ENCODE measurements at places on chromosomes 7 and 10. TPM values are rescaled to one million over a fixed set of nuclear protein-coding genes. Genes with fewer than 3 reads are reported as not detected.

DNA sequence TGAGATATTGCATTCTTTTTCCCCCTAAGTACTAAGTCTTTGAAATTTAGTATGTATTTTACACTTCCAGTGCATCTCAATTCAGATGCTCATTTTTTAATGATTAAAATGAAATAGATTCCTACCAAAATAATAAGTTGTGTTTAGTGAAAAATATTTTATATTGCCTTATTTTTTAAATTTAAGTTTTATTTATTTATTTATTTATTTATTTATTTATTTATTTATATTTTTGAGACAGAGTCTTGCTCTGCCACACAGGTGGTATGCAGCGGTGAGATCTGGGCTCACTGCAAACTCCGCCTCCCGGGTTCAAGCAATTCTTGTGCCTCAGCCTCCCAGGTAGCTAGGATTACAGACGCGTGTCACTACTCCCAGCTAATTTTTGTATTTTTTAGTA, 95.5 kb downstream of the RPS24 start:
- H3K36me3 ChIP-seq, result no peaks in the 10 kb centered on the region
- H3K4me3 ChIP-seq, result no peak overlapping the region
- H3K27ac ChIP-seq, result no peak overlapping the region
- DNase-seq, result no peak

GRCh38 chr7:159097661-159098423, 46.8 kb downstream of the VIPR2 start:
- H3K36me3 ChIP-seq, result no peaks in the 10 kb centered on the region
- DNase-seq, result peak; percentile 16
- no peaks in the 10 kb centered on the region for H3K27me3 ChIP-seq
- no peak overlapping the region for H3K27ac ChIP-seq

DNA sequence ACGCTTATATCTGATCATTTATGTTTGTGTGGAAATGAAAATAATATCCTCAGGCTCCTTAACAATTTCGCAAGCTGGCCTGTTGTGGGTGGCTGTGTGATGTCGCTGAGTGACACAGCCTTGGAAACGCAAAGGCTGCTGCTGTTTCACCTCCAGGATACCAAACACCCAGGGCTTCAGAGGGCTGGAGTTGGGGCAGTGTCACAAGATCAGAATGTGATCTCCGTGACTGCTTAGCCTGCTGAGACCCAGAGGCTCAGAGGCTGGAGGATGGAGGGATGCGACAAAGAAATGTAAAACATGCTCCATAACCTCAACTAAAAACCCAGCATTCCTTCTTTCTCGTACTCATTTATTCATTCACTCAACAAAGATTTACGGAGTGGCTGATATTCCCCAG, 37.2 kb upstream of the BMPER start:
- H3K27ac ChIP-seq, result no peak overlapping the region
- no peak overlapping the region for H3K4me3 ChIP-seq
- no peaks in the 10 kb centered on the region for H3K4me1 ChIP-seq

DNA sequence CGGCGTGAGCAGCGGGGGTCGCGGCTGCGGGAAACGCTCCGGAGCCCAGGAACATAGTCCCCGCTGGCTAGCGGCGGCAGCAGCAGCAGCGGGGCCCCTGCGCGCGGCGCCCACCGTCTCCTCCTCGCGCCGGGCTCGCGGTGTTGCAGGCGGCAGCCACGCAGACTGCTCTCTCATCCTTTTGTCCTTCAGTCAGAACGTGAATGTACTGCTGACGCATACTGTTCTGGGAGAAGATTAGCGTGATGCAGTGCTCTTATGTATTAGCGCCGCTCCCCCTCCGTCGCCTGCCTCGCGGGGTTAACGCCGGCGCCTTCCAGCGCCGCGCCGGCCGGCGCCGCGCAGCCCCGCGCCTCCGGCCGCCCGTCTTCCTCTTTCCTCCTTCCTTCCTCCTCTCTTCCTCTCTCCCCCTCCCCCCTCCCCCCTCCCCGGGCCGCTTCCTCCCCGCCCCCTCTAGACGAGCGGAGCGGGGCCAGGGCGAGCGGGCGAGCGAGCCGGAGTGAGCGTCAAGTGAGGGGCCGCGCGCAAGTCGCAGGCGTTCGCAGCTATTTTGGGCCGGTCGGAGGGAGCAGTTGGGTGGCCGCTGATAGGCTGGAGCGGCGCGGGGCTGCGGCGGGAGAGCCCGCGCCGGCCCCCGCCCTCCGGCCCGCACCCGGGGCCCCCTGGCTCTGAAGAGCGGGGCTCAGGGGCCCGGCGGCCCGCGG, 816 bp upstream of the LRRC4 start:
- H3K27ac ChIP-seq, result no peak overlapping the region
- no peaks in the 10 kb centered on the region for H3K36me3 ChIP-seq
- peak overlapping the region; percentile 41 for H3K4me3 ChIP-seq

GRCh38 chr10:44297963-44298362, 86.9 kb downstream of the CXCL12 start:
- H3K27me3 ChIP-seq, result no peaks in the 10 kb centered on the region
- no peak for DNase-seq
- H3K27ac ChIP-seq, result no peak overlapping the region
- H3K36me3 ChIP-seq, result no peaks in the 10 kb centered on the region
- no peak overlapping the region for H3K4me3 ChIP-seq

GRCh38 chr10:29794776-29795611, 160.2 kb upstream of the SVIL start:
- no peak overlapping the region for H3K27ac ChIP-seq
- H3K4me1 ChIP-seq, result no peaks in the 10 kb centered on the region
- H3K27me3 ChIP-seq, result no peaks in the 10 kb centered on the region
- no peak overlapping the region for H3K4me3 ChIP-seq
- DNase-seq, result no peak
- no peaks in the 10 kb centered on the region for H3K36me3 ChIP-seq

- no peak within 1 kb of the TSS for H3K4me3 ChIP-seq
- H3K36me3 ChIP-seq, result no peaks in the 10 kb centered on the region
- no peak within 1 kb of the TSS for H3K27ac ChIP-seq
- peak; percentile 24 for DNase-seq
- H3K4me1 ChIP-seq, result no peaks in the 10 kb centered on the region
Observed at GRCh38 chr7:19772841-19773760, at the start of gene TMEM196. Gene TMEM196 (minus strand): TSS chr7:19773617. CDS start chr7:19772696, 921 bp downstream.

- H3K27ac ChIP-seq, result no peak overlapping the region
- DNase-seq, result no peak
- H3K4me1 ChIP-seq, result peaks cover 10% of the 10 kb centered on the region
- no peak overlapping the region for H3K4me3 ChIP-seq
- H3K36me3 ChIP-seq, result no peaks in the 10 kb centered on the region
- H3K27me3 ChIP-seq, result no peaks in the 10 kb centered on the region
Observed at GRCh38 chr7:134907639-134908038, 78.7 kb upstream of the AGBL3 start.

Gene VAX1
- not detected for total RNA-seq

DNA sequence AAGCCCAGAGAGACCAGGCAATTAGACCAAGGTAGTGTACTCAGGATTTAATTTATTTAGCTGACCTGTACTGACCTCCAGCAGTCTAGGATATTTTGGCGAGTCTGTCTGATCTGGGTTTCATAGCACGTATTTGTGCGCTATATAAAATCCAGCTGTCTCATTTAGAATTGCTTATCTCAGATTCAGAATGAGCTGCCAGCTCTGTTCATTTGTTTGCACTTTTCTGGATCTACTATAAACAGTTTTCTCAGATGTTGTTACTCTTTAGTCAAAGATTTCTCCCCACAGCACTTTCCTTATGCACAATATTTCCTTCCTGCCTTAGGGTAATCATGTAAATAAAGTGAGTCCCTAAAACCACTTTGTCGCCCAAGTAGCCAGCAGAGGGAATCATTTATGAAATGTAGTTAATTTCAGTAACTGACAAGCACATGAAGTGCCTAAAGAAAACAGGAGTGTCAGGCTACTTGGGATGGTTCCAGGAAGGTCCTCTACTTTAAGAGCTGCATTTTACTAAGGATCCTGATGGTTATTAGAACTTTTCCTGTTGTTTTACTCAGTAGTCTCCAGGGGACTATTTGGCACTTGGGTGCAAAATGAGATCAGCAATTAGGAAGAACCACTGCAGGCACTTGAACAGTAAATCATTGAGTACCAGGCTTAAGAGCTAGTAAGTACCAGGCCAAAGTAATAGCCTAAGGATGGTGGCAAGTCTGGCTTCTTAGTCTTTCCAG, 226.4 kb downstream of the TWIST1 start:
- DNase-seq, result no peak
- H3K27ac ChIP-seq, result no peak overlapping the region
- no peaks in the 10 kb centered on the region for H3K4me1 ChIP-seq
- no peak overlapping the region for H3K4me3 ChIP-seq

DNA sequence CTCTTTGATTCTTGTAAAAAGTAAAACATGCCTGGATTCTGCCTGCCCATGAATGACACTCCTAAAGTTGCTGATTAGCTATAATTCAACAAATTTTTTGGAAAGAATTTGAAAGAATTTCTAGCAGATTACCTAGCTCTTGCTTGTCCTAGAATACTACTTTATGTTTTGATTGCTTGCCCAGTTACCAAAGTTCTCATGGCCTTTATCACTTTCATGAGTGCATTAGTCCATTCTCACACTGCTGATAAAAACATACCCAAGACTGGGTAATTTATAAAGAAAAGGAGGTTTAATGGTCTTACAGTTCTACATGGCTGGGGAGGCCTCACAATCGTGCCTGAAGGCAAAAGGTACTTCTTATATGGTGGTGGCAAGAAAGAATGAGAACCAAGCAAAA, 1137.3 kb downstream of the SORCS1 start:
- no peak overlapping the region for H3K27ac ChIP-seq
- no peaks in the 10 kb centered on the region for H3K27me3 ChIP-seq
- no peaks in the 10 kb centered on the region for H3K36me3 ChIP-seq
- no peaks in the 10 kb centered on the region for H3K4me1 ChIP-seq
- no peak for DNase-seq
- H3K4me3 ChIP-seq, result no peak overlapping the region

- no peak overlapping the region for H3K4me3 ChIP-seq
- no peaks in the 10 kb centered on the region for H3K36me3 ChIP-seq
- H3K4me1 ChIP-seq, result no peaks in the 10 kb centered on the region
- no peak overlapping the region for H3K27ac ChIP-seq
Observed at GRCh38 chr7:27094304-27095049, 1.3 kb downstream of the HOXA1 start.

Gene TEX36
- not detected for total RNA-seq

GRCh38 chr7:12715372-12716133, 28.1 kb downstream of the ARL4A start:
- H3K4me1 ChIP-seq, result no peaks in the 10 kb centered on the region
- no peaks in the 10 kb centered on the region for H3K36me3 ChIP-seq
- peak overlapping the region; percentile 30 for H3K27ac ChIP-seq
- DNase-seq, result no peak
- H3K27me3 ChIP-seq, result no peaks in the 10 kb centered on the region

Gene PIP4K2A
- total RNA-seq, result 5.6 TPM

Gene CUBN
- total RNA-seq, result 0.60 TPM

GRCh38 chr10:120978589-120979252, 127.6 kb downstream of the WDR11 start:
- no peaks in the 10 kb centered on the region for H3K36me3 ChIP-seq
- H3K27me3 ChIP-seq, result no peaks in the 10 kb centered on the region
- H3K4me1 ChIP-seq, result no peaks in the 10 kb centered on the region
- peak overlapping the region; percentile 63 for H3K27ac ChIP-seq

DNA sequence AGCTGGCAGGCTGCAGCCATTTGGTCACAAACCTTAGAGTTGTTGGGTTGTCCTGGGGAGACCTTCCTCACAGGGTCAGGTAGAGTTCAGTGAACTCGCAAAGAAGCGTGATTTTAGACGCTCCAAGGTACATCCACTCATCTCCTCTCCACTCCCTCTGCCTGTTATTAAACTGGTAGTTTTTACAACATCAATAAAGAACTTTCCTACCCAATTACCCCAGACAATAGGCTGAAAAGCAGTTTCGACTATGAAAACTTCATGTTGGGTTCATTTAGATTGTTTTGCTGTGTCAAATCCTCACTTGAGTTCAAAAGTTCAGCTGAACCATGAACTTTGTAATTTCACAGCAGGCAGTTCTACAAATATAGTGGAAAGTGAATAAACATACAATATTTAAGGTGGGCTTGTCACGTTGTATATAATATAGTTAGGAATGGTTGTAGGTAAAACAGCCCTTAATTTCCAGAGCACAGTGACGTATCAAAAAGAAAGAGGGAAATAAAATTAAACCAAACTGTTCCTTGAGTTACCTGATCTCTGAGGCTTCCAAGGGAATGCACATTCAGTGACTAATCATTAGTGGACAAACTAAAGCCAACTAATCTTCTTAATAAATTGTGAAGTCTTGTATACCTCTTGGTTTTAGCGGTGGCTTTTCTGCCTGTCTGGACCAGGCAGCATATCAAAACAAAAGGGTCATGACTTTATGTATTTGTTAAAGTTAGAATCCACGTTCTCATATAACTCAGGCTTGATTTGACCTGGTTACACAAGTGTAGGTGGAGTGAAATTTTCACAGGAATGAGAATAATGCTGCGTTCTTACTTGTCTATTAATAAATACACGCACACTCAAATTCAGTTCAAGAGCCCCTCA, 100.5 kb downstream of the CYP26A1 start:
- no peaks in the 10 kb centered on the region for H3K36me3 ChIP-seq
- no peak overlapping the region for H3K27ac ChIP-seq
- no peaks in the 10 kb centered on the region for H3K27me3 ChIP-seq
- H3K4me1 ChIP-seq, result no peaks in the 10 kb centered on the region

DNA sequence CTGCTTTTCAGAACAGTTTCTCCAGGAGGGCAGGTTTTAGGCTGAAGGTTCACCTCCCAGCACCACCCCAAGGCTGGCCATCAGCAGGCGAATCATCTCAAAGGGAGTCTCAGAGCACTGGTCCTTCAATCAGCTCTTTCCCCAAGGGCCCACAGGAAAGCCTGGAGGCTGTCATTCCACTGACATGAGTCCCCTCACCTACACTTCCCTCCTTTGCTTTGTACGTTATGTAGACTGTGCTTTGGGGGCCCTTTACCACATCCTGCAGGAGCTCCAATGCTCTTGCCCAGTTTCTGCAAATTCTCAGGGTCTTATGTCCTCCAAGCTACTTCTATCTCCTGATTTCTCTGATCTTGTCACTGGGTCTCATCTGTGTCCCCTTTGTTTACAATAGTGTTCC, 15.4 kb downstream of the WDFY4 start:
- H3K27ac ChIP-seq, result no peak overlapping the region
- H3K4me1 ChIP-seq, result no peaks in the 10 kb centered on the region
- no peak for DNase-seq
- no peaks in the 10 kb centered on the region for H3K27me3 ChIP-seq

GRCh38 chr10:14382022-14382421, 51.3 kb upstream of the FRMD4A start:
- H3K4me3 ChIP-seq, result no peak overlapping the region
- no peak overlapping the region for H3K27ac ChIP-seq
- no peaks in the 10 kb centered on the region for H3K27me3 ChIP-seq
- no peak for DNase-seq
- H3K4me1 ChIP-seq, result peaks cover 7% of the 10 kb centered on the region

- H3K4me1 ChIP-seq, result peaks cover 55% of the 10 kb centered on the region
- H3K4me3 ChIP-seq, result no peak overlapping the region
- H3K27me3 ChIP-seq, result no peaks in the 10 kb centered on the region
- H3K27ac ChIP-seq, result peak overlapping the region; percentile 74
- DNase-seq, result peak; percentile 81
Observed at GRCh38 chr10:72234560-72235095, 18.6 kb upstream of the ASCC1 start.

GRCh38 chr7:115005251-115005650, 83.4 kb downstream of the MDFIC start:
- no peaks in the 10 kb centered on the region for H3K36me3 ChIP-seq
- no peaks in the 10 kb centered on the region for H3K27me3 ChIP-seq
- no peak overlapping the region for H3K4me3 ChIP-seq
- no peaks in the 10 kb centered on the region for H3K4me1 ChIP-seq
- H3K27ac ChIP-seq, result no peak overlapping the region

Gene FXYD4
- total RNA-seq, result not detected
